ENCODE measurements at places on chromosomes 16 and 17.

- no peak for DNase-seq
Measured at GRCh38 chr17:9346296-9346926, 229.2 kb downstream of the STX8 start.

- no peak for DNase-seq
Measured at GRCh38 chr16:77686385-77686784, 35.9 kb upstream of the NUDT7 start.

GRCh38 chr16:641326-642188 is at the start of gene MCRIP2:
Gene MCRIP2, plus strand, starts transcription at chr16:641828. Its CDS starts 164 bp downstream, at chr16:641992.
- peak; percentile 88 for DNase-seq

DNA sequence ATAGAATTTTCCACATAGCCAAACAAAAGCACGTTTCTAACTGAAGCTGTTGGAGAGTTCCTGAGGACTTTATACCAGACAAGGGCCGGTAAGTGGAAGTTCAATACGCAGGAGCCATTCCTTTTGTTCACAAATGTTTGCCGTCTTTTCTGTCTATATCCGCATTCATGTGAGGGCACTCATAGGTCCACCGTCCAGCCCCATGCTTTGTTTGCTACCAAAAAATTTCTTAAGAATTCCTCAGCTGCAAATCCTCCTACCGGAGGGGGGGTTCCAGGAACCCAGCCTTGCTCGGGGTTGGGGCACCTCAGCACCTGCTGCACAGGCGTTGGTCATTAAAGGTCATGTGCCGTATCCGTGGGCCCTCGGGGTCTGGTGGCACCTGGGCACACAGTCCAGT is 276.8 kb downstream of the SEC14L1 start:
- no peak for DNase-seq

DNA sequence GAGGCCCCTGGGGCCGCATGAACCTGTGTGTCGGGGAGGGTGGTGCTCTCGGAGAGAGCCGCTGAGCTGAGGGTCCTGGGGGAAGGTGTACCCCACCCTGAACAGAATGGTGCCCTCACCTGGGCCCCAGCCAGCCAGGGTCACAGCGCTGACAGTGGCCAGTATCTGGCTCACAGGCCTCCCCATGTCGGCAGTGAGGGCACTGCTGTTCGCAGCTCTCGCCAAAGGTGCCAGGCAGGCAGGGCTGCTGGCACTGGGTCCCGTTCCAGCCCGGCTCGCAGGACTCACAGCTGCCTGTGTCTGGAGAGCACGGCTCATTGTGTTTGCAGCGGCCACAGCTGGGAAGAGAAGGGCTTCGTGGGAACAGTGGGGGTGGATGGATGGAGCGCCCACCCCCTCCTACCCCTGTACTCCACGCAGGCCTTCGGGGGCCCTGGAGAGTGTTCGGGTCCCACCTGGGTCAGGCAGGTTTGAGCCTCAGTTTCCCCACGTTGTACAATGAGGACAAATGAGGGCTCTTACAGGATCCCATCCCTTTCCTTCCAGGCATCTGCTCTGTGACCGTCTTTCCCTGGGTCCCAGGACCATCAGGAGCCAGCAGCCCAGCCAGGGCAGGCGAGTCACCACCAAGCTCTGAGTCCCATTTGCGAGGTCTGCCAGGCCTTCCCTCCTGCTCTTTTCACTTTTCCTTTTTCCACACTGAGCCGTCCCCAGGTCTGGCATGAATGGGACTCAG is 5.0 kb downstream of the SCARF1 start:
- no peak for DNase-seq

- peak; percentile 50 for DNase-seq
Measured at GRCh38 chr16:57000271-57001025, 11.1 kb downstream of the NLRC5 start.

DNA sequence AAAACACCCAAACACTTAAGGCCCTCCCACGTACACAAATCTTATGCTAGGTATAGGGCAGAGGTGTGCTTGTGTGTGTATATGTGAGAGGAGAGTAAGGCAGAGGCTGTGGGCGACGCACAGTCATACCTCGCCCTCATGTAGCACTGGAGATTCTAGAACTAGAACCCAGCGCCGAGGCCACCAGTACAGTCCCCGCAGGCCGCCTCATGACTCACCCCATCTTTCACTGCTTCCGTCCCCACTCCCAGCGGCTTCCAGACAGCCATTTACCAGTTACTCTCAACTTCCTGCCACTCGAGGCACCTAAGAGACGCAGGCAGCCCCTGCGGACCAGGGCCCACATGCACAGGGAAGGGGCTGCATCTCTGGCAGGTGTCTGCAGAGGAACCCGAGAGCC is 23.2 kb upstream of the CYTH1 start:
- no peak for DNase-seq

DNA sequence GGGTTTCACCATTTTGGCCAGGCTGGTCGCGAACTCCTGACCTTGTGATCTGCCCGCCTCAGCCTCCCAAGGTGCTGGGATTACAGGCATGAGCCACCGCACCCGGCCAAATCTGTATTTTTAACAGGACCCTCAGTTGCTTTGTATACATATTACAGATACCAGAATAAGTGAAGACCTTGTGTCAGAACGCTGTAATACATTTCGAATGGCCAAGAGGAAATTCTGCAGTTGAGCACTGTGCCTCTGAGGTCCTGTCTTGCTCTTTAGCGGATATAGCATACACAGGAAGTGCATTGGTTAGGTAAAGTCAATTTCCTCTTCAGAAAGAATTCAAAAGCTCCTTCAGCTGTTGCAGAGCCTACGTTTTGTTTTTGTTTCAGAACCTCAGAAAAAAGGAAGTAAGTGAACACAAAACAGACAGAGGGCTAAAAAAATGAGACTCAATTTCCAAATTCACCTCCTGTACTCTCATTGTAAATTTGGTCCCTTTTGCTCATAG is 15.7 kb downstream of the CRLF3 start:
- no peak for DNase-seq

GRCh38 chr17:8079291-8080207 is 8.0 kb downstream of the ALOX12B start:
- DNase-seq, result peak; percentile 82

DNA sequence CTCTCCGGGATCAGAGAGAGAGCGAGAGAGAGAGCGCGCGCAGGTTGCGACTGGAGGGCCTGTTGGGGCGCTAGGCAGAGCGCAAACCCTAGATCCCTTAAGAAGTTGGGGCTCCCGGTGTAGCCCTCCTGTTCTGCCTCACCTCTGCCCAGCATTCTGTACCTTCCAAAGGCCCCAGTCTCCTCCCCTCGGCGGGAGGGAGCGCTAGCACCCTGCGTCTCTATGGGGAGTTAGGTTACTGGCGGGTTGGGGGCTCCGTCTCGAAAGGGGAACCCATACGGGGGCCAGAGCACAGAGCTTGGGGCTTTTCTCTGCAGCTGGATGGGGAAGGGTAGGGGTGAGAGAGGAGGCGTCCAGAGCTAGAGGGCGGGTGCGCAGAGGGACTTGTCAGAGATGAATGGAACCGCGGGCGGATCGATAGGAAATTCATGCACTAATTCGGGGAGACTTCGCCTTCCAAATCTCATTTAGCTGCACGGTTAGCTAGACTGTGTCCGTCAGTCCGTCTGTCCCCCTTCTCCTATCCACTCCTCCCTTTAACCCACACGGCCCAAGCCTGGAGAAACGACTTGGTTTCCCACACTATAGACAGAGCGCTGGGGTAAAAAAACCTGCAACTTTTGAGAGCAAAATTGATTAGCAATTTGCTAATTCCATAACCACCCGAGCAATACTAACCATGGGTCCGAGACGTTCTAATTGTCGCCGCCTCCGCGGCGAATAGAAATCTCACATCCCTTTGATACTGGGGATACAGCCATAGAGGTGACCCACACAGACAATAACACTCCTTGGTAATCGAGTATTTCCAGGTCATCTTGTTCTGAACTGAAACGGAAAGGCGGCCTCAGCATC is 693 bp upstream of the HOXB4 start:
- DNase-seq, result no peak

DNA sequence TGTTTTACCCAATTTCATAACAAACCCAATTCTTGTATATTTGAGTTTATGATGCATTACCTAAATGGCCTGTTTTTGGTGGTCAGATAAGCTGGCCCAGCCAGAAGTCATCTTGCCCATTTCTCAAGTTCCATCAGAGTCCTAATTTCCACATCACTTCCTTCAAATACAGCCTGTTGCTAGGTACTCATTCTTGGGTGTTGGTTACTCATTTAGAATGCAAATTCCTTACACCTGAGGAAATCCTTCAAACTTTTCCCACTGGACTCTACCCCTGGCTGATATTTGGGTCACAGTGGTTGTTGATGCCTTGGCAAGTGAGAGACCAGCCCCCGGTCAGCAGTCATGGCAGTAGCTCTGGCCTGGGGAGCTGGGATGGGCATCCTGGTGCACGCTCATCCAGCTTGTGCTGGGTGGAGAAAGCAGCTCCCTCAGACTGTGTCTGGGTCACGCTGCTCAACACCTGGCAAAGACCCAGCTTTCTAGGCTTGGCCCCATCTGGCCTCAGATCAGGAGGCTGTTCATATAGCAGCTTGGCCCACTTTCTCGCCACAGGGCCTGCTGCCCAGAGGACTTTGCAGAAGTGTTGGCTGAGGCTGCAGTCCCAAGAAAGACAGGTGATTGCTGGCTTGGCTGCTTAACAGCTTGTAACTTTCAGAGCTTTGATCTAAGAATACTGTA is 25.8 kb downstream of the WSB1 start:
- no peak for DNase-seq

- DNase-seq, result no peak
Measured at GRCh38 chr17:59287891-59288290, 43.6 kb upstream of the YPEL2 start.

- DNase-seq, result no peak
Measured at GRCh38 chr17:32875923-32876416, 954 bp downstream of the MYO1D start.

All from urothelium cell line (cell line).